Stimulated activated CD4-positive, alpha-beta T cell treated with anti-CD3 and anti-CD28 coated beads, Interleukin-15, amount 100 ng/mL, for 1 hour (primary cell): ENCODE measurements at places on chromosomes 16 and 17.

DNA sequence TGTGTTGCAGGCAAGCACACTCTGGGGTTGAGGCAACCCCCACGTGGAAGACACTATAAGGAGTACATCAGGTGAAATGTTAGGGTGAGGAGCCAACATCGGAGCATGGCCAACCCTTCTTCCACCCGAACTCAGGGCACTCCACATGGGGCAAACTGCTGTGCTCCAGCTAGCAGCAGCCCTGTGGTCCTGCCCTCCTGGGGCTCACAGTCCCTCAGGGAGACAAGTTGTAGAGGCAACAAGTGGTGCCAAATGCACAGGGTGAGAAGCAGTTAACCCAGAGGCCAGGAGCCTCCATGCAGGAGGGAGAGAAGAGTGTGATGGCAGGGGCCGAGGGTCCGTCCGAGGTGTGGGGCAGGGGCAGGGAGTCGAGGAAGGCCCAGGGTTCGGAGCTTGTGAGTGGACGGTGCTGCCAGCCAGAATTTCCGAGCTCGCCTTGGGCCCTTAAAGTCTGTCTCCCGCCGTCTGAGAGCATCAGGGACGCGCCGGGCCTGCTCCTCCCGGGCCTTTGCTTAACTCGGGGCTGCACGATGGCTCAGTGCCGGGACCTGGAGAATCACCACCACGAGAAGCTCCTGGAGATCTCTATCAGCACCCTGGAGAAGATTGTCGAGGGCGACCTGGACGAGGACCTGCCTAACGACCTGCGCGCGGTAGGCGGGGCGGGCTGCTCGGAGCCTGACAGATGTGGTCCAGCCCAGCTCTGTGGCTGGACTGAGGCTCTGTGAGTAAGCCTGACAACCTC, 32.3 kb downstream of the ATPAF2 start:
- DNase-seq: no peak

GRCh38 chr17:75246404-75246803, 15.0 kb downstream of the GGA3 start:
- no peak for DNase-seq

GRCh38 chr16:31092330-31092729, 2.3 kb downstream of the VKORC1 start:
- no peak for DNase-seq

GRCh38 chr16:85615014-85615851, 2.1 kb downstream of the GSE1 start:
- DNase-seq: no peak

- DNase-seq: no peak
Measured at GRCh38 chr16:63650550-63650949, 1471.3 kb downstream of the CDH11 start.

- no peak for DNase-seq
Measured at GRCh38 chr17:75102385-75102821, 7.4 kb upstream of the ARMC7 start.

DNA sequence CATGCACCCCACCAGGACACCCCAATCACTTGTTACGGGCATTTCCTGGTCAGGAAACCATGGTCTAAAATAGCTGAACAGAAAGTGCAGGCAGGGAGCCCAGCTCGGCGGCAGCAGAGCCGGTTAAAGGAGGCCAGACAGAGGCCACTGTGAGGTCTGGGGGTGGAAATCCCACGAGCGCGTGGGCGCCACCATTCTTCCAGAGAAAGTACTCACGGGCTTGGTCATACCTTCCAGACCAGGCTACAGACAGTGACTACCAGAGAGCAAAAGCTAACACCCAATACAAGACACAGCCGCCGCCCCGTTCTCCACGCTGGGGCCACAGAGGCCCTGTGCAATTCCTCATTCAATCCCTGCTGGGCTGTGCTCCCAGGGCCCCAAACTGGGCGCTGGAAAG, 11.9 kb downstream of the CEP131 start:
- no peak for DNase-seq

DNA sequence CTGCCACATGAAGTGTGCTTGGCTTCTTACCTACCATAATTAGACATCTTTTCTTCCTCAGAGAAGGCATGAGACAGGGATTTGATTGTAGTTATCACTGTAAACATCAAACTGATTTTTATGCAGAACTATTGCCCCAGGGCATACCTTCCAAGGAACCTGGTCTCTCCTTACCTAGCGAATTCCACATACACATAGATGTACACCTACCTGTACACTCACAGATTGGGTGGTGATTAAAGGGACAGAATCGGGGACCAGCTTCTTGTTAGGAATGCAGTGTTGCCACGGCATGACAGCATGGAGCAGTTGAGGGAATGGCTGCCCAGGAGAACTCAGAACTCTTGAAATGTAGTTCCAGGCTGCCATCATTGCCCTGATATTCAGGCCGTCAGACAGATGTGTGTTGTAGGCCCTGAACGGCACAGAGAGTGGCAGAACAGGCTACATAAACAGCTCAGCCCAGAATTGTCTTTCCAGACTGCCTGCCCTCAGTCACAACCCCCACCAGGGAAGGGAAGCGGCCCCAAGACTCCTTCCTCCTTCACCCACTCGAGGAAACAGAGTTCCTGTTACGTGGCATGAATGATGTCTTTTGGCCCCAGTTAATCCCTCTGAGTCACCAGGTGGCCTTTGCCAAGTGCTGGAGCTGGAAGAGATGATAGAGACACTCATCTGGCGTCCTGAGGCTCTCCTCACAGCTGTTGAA, 17.8 kb upstream of the NAGLU start:
- DNase-seq: no peak

DNA sequence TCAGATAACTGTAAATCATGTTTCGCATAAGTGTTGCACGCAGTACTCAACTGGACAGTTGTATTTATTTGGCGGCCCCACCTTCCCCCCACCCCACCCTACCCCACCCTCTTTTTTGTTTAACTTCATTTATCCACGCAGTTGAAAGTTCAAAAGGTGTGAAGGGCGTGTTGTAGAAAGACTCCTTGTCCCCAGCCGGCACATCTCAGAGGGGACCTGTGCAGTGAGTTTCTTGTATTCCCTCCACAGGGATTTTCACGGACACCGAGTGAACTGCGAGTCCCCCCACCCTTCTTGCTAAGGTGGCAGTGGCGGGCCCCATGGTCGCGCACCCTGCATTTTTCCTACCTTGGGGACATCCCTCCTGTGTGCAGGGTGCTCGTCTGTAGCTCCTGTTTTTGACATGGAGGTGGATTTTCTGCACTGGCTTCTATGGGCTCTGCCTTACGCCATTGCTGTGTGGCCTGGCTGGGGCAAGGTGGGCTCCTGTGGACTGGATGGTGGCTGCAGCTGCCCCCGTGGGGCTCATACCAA, 36.2 kb downstream of the ADCY7 start:
- DNase-seq: no peak

DNA sequence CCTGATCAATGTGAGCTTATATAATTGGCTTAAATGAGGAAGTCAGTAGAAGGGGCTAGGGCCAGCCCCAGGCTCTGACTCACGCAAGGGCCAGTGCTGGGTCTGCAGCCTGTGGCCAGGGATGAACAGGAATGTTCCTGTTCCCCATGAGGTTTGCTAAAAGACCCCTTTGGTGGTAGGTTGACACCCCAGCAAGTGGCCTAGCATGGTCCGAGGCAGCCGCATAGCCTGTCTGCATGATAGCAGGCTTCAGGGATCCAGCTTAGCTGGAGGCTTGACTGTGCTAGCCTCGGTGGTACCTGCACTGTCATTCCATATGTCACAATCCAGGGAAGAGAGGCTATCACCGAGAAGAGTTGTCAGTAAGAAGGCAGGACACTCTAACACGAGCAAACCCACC, 23.5 kb downstream of the TRIM25 start:
- DNase-seq: no peak

GRCh38 chr16:56874800-56875199, 9.8 kb downstream of the SLC12A3 start:
- DNase-seq: no peak

DNA sequence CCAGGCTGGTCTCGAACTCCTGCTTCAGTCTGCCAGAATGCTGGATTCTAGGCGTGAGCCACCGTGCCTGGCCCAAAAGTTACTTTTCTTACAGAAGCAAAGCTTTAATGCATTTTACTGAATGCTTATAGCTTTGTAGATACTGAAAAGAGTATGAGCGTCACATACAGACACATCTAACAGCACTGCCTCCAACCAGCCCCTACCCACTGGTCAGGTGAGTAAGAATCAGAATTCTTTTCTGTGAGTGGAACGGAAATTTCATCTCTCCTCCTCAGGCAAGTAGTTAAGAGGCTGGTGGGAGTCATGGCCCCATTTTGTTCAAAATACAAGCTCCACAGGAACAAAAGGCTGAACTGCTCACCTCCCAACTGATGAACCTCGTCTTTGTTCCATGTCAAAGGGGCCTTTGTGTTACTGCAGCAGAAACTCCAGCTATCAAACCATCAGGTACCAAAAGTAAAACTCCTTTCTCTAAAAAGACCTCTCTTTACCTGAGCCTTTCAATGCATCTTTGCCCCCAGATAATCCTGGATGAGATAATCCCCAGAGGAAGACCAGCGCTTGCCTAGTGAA, 92.4 kb upstream of the RPH3AL start:
- DNase-seq: no peak

DNA sequence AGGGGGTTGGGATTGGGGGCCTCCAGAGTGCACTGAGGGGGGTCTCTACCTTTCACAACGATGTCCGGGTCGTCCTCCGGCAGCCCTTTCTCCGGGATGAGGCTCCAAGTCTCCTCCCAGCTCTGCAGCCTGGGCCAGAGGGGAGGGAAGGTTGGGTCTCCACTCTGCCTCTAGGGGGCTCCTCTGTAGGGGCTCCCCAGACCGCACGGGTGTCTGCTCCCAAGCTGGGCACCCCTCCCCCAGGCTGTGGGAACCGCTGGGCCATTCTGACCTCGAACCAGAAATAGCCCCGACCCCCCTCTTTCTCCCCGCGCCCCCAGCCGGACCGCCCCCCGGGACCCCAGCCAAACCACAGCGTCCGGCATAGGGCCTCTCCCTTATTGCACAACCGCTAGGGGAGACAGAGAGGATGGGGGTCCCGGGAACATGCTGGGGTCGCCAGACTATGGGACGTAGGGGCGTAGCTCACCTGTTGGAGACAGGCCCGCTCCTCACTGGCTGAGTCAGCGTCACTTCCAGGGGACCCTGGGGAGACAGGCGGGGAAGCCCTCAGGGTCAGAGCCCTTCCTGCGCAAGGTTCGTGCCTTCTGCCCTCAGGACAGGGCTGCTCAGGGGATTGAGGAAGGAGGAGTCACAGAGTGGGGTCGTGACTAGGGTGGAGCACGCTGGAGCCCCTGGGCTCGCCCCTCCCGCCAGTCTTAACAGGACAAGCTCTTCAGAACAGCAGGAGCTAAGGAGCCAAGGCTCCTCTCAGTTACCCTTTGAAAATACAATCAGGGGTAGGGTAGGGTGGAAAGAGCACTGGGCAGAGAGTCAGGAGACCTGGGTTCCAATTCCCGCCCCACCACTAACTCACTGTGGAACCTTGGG, 2.7 kb downstream of the PLEKHH3 start:
- DNase-seq: no peak

- no peak for DNase-seq
Measured at GRCh38 chr16:25608002-25608401, 83.8 kb upstream of the HS3ST4 start.

- no peak for DNase-seq
Measured at GRCh38 chr17:43176119-43176570, 5.1 kb downstream of the NBR1 start.

DNA sequence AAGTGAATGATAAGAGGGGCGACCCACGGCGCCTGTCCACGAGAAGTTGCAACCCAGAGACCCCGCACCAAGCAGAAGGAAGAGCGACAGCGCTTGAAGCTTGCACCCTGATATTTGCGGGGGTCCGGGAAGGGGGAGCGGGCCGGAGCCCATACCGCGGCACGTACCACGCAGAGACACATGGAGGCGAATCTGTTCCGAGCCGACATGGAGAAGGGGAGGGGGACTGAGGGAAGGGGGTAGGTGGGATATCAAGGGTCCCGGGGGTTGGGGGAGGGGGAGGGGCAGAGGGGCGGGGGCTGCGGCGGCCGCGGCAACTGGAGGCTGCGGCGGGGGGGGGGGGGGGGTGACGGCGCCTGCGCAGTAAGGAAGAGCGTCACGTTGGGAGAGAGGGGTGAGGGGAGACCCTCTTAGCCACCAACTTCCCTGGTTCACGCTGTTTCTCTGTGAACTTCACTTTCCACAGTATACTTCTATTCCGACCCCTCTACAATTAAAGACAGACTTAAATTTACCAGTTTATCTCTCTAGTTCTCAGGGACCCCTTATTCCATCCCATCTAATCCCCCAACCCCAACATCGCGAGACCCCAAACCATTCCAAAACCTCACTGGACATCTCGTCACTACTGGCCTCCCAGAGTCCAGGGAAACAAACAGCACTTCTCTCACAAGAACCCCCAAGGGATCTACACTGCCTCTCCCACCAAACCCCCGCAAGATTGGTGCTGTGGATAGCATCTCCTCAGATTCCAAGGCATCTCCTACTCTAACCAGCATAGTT, 8.0 kb downstream of the DLG4 start:
- DNase-seq: no peak

- no peak for DNase-seq
Measured at GRCh38 chr16:17939723-17940122, 396.8 kb downstream of the NPIPA8 start.
